ENCODE measurements at places on chromosomes 16 and 17.

- no peak for DNase-seq
Observed at GRCh38 chr17:18261146-18261515, 669 bp downstream of the MIEF2 start.

- no peak for DNase-seq
Observed at GRCh38 chr16:85960486-85961046, 61.6 kb downstream of the IRF8 start.

GRCh38 chr16:80403894-80404293, 136.9 kb upstream of the DYNLRB2 start:
- no peak for DNase-seq

DNA sequence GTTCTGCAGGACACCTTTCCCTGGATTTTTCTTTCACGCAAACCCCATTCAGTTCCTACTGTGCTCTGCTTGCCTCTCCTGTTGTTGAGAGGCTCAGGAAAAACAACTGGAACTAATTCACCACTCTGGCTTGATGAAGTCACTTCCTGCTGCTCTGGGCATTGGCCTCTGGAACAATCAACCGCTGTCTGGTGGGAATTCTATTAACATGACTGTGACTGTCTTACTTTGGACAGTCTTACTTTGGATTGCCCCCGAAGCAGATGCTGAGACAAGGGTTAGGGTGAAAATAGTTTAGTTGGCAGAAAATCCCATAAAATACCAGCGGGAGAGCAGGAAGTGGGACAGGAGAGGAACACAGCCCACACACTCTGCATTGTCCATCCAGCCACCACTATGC, 90.0 kb upstream of the HSBP1 start:
- no peak for DNase-seq

DNA sequence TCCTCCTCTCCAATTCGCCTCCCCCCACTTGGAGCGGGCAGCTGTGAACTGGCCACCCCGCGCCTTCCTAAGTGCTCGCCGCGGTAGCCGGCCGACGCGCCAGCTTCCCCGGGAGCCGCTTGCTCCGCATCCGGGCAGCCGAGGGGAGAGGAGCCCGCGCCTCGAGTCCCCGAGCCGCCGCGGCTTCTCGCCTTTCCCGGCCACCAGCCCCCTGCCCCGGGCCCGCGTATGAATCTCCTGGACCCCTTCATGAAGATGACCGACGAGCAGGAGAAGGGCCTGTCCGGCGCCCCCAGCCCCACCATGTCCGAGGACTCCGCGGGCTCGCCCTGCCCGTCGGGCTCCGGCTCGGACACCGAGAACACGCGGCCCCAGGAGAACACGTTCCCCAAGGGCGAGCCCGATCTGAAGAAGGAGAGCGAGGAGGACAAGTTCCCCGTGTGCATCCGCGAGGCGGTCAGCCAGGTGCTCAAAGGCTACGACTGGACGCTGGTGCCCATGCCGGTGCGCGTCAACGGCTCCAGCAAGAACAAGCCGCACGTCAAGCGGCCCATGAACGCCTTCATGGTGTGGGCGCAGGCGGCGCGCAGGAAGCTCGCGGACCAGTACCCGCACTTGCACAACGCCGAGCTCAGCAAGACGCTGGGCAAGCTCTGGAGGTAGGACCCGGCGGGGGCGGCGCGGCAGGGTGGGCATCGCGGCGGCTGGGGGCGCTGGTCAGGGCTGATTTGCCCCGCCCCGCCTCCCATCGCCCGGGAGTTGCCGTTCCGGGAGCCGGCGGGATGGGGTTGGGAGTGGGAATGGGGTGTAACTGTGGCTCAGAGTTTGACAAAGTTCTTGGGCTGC, 567 bp downstream of the SOX9 start:
- no peak for DNase-seq

Data from D721Med (cell line).